CD4-positive, alpha-beta T cell treated with Interleukin-12 subunit alpha and Interleukin-12 subunit beta, for 1 hour (primary cell): ENCODE measurements at places on chromosomes 7 and 10.
A peak's percentile ranks its signal among the peaks of the same experiment; 100 is the strongest.

- peak; percentile 55 for DNase-seq
These were observed 711 bp downstream of the NAMPT start for GRCh38 chr7:106283831-106284713.

DNA sequence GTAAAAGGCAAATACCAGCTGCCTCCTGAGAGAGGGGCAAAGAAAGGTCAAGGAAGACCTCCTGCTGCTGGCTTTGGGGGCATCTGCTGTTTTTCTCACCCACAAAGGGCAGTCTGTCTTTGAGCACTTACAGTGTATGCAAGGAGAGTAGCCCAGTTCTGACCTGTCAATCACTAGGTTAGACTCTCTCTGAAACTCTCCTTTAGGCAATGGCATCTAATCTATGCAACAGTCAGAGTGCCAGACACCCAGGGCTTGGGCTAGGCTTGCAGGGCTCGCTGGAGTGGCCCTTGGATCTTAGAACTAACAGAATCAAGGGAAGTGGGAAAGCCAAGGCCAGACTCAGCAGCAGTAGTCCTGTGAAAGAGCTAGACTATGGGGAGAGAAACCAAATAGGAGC is 522.9 kb downstream of the NRG3 start:
- no peak for DNase-seq

DNA sequence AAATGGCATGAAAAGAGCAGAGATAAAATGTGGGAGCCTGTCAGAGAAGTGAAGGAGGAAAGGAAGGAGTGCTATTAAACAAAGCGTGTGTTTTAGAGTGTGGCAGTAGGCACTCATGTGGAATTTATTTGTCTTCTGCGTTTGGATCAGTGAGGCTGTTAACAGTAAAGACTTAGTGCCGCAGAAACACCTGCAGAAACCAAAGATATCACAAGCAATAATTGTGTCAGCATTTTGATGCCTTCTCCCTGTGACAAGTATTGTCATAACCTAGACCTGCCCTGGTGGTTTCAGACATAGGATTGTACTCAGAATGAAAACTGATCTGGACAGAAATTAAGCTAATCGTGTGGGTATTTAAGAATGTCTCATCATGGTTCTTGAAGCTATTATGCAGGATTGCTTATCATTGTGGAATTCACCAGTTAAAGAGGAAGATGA is 191.0 kb downstream of the CAMK1D start:
- DNase-seq: no peak

GRCh38 chr7:51198654-51199053 is 118.0 kb downstream of the COBL start:
- DNase-seq: no peak

GRCh38 chr10:100738055-100738827 is 7.1 kb upstream of the PAX2 start:
- DNase-seq: no peak

DNA sequence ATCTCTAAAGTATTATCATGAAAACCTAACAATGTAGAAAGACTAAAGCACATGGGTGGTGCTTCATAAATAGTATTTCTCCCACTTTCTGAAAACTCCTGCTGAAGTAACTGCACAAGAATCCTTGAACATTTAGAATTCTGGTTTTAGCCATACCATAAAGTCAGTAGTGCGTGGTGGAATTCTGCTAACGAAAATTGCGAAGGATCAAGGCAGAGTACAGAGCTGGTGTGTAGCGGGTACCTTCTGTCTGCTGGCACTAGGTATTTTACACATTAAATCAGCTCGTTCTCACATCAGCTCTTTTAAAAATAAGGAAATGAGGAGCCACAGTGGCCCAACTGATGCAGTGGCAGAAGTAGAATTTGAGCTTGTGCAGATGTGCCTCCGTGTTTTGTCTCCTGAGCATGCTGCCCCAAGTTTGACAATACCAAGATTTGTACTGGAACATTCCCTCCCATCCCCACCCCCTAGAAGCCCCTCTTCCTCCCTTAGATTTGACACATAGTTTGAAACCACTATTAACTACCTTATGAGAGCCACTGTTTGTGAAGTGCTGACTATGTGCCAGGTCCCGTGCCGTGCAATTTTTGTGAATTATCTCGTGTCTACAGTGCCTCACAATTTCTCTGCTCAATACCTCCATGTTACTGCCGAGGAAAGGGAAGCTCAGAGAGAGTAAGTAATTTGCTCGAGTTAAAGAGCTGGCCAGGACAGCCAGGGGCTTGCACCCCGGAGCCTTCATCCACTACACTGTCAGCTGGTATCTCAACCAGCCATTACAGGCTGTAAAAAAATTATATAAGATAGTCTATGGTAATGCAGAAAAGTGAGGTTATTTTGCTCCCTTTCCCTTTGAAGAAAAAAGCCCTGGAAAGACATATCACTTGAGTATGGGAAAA is 66.9 kb downstream of the EGFR start:
- DNase-seq: no peak

DNA sequence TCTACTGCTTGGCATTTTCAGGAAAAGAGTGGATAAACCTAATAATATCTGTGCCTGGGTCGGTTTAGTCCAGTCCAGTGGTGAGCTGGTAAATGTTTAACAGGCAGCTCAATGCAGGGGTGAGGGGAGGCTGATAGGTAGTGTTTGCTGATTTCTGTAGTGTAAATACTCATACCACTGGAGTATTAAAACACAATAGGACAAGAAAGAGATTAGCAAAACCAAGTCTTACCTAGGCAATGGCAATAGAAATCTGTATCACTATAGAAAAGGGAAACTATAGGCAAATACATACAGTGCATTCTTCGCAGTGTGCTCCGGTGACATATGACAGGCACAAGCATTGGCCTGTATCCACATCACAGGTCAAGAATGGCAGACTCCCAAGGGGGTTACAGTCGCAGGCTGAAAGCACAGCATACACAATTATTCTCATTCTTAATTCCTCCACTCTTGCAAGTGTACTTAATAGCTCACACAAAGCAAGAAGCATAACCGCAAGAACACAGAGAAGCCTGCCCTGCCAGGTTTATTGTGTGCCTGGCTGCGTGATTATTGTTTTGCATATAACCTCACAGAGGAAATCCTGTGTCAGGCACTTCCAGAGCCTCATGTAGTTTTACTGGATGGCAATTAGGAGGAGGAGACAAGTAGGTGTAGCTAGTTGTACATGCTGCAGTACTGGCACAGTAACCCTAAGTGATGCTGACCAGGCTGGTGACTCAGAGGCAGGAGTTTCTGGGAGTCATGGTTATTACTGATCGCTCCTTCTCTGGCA is 35.0 kb downstream of the LAMB4 start:
- DNase-seq: no peak

DNA sequence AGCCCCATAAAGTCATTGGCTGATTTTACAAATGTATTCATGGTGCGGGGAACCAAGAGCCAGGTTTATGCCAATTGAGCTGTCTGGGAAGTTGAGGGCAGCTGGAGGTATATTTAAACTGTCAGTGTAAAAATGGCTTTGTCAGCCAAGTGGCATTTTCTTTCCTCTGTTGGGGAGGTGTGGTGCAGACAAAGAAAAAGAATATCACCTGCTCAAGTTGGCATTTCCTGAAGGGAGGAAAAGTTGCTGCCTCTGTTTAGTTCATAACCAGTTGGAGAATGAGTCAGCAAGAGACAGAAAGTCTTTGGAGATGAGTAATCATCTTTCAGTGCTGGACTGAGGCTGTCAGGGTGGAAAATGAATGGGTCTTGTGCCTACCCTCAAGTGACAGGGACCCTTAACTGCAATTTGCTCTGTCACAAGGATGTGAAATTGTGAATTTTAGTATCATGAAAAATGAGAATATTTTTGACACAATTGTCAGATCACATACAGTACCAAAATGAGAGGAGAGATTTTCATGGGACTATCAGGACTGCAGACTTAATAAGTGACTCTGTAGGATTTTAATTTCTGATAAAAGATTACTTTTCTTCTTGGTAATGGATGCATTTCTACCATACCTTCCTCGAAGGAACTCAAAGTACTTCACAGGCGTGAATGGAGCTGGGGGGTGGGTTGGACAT is 137.3 kb downstream of the ANLN start:
- no peak for DNase-seq

DNA sequence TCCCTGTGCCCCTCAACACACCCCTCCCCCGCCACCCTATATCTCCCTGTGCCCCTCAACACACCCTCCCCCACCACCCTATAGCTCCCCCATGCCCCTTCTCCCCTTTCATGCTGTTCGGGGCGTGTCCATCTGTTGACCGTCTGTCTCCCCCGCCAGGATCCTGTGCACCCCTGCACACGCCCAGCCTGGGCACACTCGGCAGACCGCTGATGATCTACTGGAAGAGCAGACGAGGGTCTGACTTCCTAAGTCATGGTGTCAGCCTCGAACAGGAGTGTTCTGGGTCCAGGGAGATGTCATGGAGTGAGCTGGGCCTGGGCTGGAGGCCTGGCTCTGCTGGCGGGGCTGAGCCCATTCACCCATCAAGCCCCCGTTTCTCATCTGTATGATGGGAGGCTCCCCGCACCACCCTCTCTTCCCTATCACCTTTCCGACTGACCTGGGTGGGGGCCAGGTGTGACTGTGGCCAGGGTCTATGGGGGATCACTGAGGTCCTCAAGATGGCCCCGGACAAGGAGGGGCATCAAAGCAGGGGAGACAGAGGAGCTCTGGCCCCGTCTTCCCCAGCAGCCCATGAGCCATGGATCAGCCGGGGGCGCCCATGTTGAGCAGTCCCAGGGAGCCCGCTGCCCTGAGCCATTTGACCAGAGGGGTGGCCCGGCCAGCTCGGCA is 48.3 kb downstream of the PDGFA start:
- DNase-seq: no peak

DNA sequence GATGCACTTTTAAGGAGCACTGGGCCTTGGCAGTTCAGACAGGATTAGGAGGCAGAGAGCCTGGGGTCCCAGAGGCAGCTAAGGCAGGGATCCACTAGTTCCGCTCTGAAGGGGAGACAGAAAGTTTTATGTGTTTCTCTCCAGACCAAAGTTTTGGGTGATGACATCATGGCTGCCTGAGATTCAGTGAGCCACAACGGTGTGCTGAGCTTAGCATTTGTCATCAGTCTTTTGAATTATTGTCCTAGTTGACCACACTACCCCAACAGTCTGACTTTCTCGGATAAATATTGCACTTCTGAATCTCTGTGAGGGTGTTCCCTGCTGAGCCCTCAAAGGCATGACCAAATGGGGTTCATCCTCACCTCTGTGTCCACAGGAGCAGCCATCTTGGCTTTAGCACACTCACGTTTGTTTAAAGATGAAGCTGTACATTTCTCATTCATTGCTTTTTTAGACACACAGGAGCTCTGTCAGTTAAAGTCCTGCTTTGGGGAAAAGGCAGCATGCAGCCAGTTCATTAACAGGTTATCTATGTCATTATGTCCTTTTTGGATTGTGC is 297.7 kb upstream of the LRGUK start:
- no peak for DNase-seq

- no peak for DNase-seq
These were observed 2.0 kb downstream of the ZCWPW1 start for GRCh38 chr7:100426516-100426915.

- DNase-seq: no peak
These were observed 332.0 kb upstream of the ZNF32 start for GRCh38 chr10:43980715-43981114.

- no peak for DNase-seq
These were observed 11.7 kb upstream of the ZNF680 start for GRCh38 chr7:64574540-64575099.

DNA sequence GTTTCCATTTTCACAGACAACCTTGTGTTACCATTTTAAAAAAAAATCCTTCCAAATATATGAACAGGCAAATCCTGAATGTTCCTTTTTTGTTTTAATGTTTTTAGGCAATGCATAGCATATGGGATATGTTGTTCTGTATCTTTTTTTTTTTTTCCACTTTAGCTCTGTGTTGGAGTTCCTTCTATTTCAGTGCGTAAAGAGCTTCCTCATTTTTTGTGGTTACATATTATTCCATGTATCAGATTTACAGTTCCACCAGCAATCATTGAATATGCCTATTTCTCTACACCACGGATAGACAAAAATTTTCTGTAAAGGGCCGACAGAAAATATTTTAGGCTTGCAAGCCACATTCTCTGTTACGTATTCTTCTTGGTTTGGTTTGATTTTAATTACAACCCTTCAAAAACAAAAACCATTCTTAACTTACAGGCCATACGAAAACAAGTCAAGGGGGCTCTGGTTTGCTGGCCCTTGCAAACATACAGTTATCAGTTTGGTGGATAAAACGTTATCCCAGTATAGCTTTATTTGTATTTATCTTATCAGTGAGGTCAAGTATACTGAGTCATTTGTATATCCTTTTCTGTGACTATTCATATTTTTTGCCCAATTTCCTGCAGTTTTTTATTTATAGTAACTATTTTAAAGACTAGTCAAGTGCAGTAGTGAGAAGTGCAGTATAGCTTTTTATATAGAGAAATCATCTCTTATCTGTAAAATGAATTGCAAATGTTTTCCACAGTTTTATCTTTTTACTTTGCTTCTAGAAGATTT is 55.7 kb downstream of the RALA start:
- no peak for DNase-seq

DNA sequence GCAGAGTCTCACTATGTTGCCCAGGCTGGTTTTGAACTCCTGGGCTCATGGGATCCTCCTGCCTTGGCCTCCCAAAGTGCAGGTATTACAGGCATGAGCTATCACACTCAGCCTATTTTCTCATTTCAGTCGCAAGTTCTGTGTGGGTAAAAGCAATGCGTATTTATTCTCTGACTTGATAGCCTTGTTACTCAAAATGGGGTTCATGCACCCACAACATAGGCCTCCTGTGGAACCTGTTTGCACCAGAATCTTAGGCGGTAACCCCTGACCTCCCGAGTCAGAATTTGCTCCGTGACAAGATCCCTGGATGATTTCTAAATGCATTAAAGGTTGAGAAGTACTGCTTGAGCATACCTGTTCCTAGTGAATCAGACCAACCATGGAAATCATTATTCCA is 7.3 kb downstream of the IL2RA start:
- DNase-seq: no peak

DNA sequence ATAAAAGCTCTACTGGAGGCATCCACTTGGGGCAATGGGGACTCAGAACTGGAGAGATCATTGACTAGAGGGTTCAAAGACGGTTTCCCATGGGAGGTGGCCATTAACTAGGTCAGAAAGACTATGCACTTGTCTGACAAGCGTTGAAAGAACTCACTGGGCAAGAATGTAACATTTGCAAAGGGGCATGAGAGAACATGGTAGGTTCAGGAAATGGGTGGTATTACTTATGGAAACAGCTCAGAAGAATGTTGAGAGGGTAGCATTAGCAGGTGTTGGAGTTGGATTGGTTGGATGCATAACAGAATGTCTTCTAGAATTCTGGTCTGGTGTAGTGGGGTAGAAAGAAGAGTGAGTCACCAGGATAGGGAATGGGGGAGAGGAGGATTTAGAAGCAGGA is 119.1 kb upstream of the CDCA7L start:
- no peak for DNase-seq

DNA sequence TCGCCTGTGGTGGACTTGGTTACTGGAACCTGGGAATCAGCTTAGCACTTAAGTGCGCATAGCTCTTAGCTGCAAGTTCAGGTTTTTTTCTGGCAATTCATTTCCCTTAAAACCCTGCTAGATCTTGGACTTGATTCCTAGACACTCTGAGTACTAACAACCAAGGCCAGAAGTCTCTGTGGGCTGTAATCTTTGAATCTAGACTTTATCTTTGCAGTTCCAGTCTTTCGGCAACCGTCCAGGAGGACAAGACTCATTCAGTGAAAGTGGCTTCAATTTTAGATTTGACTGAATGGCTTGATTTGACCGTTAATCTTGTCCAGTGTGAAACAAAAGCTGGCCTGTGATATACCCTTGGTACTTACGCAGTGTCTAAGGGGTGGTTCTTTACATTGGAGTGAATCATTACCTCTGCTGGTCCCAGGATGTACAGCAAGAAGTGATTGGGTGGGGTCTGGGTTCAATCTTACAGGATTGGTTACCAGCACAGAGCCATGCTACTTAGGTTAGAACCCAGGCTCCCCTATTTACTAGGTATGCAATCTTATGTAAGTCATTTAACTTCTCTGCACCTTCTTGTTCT is 16.4 kb downstream of the PTTG1IP2 start:
- no peak for DNase-seq
